Fibroblast of skin of right biceps (primary cell): ENCODE measurements at places on chromosomes 5 and 9.

- no peak for DNase-seq
Measured at GRCh38 chr5:62922191-62922590, 343.6 kb downstream of the LRRC70 start.

- DNase-seq = peak; percentile 72
Measured at GRCh38 chr5:3659907-3660306, 64.3 kb downstream of the IRX1 start.

DNA sequence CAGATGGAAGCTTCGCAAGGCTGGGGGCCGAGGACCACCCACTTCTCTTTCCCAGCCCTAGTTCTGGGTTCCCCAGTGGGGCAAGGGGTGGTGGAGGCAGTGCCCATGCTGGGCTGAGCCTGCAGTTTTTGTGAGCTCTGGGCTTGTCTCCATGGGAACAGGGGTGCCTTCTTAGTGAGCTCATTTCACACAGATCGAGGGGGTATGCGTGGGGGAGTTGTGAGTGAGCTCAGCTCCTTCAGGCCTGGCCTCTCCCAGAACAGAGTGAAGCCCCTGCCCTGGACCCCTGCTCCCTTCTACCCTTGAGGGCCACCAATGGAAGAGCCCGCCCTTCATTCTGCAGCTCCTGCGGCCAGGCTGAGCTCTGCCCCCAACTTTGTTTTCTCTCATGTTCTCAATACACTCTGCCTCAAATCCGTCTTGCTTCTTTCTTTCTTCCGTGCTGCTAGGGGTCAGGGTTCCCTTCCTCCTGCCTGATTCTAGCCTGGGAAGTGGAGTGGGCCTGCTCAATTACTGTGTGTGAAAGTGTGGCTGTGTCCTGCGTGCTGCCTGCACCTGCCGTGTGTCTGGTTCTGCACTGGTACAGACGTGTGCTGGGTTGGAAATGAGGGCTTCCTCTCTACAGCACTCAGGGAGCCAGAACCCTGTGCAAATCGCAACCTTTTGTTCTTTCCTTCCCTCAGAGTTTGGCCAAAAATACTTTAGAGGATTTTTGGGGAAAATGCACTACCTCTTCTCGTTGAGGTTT is 9.0 kb upstream of the MYOZ3 start:
- DNase-seq = no peak

GRCh38 chr5:133869519-133870335 is 98.7 kb downstream of the C5orf15 start:
- no peak for DNase-seq

DNA sequence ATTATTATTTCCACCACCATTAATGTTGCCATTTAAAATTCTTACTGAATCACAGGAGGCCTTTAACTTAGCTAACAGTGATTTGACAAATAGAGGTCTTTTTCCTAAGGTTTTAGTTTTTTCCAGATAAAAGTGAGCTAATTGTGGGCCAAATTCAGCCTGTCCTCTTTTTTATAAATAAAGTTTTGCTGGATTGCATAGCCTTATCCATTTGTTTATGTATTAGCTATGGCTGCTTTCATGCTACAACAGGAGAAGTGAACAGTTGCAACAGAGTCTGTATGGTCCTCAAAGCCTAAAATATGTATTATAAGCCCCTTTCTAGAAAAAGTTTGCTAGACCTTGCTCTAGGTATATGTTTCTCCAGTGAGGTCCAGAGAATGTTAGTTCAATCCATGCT is 172.4 kb downstream of the GDNF start:
- no peak for DNase-seq

DNA sequence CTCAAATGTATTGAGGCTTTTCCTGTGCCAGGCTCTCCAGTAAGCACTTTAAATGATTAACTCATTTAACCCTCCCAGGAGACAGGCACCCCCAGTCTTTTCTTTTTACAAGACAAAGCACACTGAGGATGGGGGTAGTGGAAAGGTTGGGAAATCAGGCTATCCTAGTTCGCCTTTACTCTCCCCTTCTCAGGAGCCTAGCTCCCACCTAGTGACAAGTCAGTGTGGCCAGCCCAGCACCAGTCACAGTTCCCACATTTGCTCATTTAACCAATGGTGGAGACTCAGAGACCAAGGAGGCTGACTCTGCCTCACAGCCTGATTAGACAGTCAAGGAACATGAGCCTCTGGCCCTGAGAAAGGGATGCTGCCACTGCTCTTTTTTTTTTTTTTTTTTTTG is 3.5 kb downstream of the ALDH7A1 start:
- DNase-seq = no peak

- DNase-seq = peak; percentile 96
Measured at GRCh38 chr5:82413302-82414040, 135.3 kb upstream of the RPS23 start.

DNA sequence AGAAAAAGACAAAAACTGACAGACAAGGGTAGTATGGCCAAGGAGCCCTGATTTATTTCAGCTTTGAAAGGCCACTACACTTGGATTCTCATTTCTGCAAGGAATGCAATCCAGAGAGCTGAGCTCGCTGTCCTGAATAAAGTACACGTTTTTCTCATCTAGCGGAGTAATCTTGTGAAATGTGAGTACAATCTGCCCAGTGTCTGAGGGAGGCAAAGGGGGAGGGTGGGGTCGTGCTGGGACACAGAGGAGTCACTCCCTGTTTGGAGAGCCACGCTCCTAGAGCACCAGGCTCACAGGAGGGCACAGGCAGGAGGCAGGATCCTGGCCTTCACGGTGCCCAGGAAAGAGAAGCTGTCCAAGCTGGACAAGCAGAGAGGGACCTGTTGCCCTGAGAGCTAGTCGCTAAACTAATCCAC is 51.0 kb upstream of the IFNK start:
- peak; percentile 53 for DNase-seq

GRCh38 chr5:71719063-71719964 is at the start of gene CARTPT:
Gene CARTPT (plus strand): TSS chr5:71719275. CDS start chr5:71719294, 19 bp downstream.
- DNase-seq = peak; percentile 30

- DNase-seq = peak; percentile 75
Measured at GRCh38 chr5:141412854-141413539, at the start of gene PCDHGA10. Gene PCDHGA10 (plus strand): TSS chr5:141412987. CDS start chr5:141413176, 189 bp downstream.

DNA sequence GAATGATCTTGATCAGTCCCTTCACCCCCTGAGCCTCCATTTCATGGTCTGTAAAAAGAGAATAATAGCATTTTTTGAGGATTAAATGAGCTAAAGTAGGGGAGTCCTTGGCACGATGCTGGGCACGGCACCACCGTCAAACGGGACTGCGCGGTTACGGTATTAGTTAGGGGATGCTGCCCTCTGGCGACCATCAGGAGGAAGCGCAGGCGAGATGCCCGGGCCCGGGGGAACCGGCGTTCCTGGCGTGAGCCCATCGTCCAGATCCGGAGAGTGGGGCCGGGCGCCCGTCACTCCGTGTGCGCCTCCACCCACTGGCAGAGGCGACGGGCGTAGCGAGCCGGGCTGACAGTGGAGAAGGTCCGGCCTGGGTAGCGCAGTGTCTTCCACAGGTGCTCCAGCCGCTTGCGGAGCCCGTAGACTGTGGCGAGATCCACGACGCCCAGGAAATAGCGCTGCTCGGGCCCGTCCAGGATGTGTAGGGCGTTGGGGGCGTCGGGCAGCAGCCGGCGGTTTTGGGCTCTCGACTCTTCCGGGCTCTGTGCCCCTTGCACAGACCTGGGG is 4.8 kb upstream of the ST6GALNAC4 start:
- peak; percentile 54 for DNase-seq

DNA sequence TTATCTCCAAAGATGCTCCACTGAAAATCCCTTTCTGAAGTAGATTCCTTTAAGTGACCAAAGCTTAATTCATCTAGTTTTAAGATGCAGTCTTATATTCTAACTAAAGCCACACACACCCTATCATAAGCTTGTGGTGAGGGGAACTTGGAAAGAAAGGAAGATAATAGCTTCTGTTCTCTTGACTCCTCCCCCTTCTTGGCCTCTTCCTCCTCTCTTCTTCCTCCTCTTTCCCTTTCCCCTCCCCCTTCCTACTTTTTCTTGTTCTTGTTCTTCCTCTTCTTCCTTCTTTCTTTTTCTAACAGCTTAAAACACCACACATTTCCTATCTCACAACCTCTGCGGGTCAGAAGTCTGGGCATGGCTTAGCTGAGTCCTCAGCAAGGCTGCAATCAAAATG is 23.5 kb downstream of the IL7R start:
- no peak for DNase-seq

DNA sequence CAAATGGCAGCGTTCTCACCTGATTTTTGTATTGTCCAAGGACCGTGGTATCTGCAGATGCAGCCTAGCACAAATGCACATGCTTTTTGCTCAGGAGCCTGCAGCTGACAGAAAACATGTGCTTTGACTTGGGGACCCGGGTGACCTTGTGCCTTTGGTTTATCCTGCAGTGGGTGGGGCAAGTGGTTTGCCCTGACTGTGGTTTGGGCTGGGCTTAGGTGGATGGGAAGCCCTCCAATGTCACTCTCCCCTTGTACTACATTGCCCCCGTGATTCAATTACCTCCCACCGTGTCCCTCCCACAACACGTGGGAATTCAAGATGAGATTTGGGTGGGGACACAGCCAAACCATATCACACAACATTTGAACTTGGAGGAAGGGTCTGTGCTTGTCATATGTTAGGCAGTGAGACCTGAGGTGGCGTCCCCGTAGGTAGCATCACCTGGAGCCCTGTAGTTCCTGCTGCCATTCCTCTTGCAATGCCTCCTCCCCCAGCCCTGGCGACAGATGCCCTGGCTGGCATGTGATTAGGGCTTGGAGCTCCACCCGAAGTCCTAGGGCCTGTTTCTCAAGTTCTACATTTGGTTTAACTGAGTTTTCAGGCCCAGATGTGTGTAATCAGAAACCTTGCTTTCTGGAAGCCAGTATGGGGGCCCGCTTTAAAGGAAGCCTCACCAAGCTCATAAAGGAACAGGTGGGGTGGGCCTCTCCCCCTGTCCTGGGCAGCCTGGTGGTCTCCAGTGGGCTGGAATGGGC is 2.1 kb downstream of the ANKRD33B start:
- DNase-seq = no peak

- DNase-seq = no peak
Measured at GRCh38 chr9:117677572-117677971, 26.6 kb upstream of the TLR4 start.
